ENCODE measurements at places on chromosomes 12 and 14.
A peak's percentile ranks its signal among the peaks of the same experiment; 100 is the strongest.

DNA sequence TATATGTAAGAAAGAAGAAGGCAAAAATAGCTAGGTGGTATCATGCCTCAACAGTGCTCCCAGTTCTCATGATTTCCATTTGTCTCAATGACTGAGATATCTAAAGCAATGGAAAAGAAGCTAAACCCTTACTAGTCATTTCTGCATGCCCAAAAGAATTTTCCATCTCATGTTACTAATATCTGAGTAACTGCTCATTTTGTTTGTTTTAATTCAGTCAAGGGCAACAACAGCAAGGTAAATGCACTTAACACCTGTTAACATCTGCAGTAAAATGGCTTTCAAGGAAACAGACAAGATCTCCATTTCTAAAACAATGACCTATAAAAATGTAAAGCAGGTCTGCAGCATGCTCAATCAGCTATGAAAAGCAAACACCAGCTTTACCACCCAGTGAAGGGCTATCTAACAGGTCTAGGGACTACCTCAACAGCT lies 19.4 kb upstream of the SELPLG start:
- DNase-seq: peak; percentile 72

GRCh38 chr12:118377884-118378470 lies 1.6 kb downstream of the SUDS3 start:
- peak; percentile 54 for DNase-seq

- DNase-seq: no peak
Observed at GRCh38 chr12:24821691-24822090, 127.2 kb downstream of the BCAT1 start.

DNA sequence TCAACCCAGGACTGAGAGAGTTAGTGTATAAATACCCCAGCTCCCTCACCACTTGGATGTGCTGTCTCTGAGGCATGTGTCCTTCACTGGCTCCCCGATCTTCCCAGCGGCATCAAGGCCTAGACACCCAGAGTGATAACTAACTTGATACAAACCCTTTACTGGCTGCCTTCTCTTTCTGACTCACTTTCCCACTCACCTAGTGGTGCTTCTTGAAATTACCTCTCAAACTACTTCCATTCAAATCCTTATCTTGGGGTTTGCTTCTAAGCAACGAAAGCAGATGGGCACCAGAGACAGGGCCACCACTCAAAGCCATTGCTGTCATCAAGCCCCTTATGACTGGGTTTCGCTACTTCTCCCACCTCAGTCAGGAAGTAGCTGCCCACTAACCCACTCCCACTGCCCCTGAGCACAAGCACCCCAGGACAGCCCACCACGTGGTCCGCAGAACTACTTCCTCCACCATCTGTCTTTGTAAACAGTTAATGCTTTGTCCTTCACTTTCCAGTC lies 17.2 kb downstream of the ZFP36L1 start:
- DNase-seq: no peak

Measured in NCI-H69 (cell line).